ENCODE measurements at places on chromosomes 6 and 20.

DNA sequence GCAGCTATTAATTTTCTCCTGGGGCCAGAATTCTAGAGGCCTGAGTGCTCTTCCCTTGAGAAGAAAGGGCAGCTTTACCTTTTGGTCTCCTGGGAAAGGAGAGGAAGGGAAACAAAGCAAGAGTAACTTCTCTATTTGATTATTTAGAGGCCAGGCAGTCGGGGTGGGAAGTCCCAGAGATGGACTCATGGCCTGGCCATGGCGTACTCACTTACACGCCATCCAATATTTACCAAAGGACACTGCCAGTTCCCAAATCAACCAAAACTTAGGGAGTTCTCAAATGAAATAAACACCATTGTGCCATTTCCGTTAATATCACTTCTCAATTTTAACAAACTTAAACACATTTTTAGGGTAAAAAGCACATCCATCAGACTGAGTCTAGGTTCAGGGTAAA is 76.6 kb downstream of the CDS2 start:
- no peak for DNase-seq

GRCh38 chr6:47164877-47165276 is 122.7 kb upstream of the ADGRF1 start:
- no peak for DNase-seq

DNA sequence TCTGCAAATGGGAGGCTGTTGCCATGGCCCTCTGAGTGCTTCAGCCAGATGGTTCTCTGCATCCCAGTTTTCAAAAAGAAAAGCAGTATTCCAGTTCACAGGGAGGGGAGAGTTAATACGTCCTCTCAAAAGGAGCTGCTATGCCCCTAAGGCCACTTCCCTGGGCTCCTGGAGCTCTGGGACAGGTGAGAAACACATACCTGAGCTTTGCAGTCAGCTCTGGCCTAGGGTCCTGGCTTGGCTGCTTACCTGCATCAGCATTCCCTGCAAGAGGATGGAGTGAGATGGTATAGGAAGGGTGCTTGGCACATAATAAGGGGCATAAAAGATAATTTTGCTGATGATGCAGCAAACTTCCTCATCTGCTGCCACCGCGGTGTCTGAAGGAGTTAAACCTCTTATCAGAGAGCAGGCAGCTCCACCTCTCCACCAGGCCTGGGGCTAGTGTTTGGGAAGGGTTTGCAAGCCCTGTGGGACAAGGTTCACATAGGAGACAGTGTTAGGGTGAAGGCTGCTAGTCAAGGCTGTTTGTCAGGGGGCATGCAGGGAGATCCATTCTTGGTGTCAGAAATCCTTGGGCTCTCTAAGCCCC is 62.7 kb downstream of the SLC24A3 start:
- DNase-seq = no peak

DNA sequence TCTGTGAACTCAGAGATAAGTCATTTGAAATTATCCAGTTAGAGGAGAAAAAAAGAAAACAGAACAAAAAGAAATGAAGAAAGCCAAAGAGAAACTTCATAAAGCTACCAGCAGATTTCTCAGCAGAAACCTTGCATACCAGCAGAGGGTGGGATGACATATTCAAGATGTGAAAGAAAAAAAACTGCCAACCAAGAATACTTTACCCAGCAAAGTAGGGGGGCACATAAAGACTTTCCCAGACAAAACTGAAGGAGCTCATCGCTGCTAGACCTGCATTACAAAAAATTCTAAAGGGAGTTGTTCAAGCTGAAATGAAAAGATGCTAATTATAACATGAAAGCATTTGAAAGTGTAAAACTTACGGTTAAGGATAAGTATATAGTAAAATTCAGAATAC is 246.3 kb downstream of the FNDC1 start:
- no peak for DNase-seq
